Suppressor macrophage treated with lipopolysaccharide for 1 hour (primary cell): ENCODE measurements at places on chromosomes 5 and 9.

DNA sequence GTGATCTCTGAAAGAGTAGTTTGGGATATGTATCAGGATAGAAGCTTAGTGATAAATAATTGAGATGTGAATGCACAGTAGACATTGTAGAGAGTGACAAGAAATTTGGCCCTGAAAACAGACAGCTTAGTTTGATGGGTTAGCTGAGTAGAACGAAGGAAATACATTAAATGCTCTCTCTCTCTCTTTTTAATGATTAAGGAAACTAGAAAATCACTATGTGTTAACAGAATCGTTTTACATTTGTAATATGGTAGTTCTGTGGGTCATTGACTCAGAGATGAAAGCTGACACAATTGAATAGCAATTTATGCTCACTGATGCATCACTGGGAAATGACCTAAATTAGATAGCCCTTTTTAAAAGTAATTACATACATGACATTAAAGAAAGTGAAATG is 739.8 kb upstream of the PTPRD start:
- no peak for DNase-seq

DNA sequence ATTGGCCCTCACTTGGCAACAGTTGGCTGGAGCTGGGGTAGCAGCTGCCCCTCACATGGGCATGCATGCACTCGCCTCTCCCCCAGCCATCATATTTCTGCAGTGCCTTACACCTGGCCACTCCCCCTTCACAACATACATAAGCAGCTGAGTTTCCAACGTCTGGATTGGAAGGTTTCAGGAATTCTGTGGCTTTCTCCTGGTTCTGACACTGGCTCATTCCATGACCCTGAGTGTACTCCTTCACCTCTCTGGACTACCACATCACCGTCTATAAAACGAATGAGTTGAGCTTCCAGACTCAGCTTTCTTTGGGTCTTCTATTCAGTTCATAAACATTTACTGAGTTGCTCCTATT is 84.3 kb downstream of the GALNT10 start:
- no peak for DNase-seq

DNA sequence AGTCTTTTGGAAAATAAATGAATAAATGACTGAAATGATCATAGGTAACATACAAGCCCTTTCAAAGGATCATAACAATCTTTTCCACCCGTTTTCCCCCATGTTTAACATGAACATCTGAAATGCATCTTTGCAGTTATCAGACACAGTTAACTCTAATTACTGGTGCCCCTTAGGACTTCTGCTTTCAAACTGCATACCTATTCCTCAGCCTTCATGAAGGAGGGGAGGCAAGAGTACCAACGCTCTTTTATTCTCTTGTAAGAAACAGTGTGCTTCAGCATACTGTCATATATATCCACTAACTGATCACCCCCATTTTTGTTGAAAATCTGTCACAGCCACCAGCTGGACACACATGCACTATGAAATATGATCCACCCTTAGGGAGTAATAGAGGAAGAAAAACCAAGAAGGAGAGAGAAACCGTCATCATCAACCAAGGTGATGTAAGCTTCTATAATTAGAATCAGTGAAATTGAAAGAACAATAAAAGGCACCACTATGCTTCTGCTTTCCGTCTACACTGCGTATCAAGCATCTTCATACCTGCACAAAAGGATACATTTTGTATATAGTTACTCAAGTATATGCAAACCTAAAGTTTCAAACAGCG is 98.7 kb downstream of the RAPGEF6 start:
- peak; percentile 59 for DNase-seq

DNA sequence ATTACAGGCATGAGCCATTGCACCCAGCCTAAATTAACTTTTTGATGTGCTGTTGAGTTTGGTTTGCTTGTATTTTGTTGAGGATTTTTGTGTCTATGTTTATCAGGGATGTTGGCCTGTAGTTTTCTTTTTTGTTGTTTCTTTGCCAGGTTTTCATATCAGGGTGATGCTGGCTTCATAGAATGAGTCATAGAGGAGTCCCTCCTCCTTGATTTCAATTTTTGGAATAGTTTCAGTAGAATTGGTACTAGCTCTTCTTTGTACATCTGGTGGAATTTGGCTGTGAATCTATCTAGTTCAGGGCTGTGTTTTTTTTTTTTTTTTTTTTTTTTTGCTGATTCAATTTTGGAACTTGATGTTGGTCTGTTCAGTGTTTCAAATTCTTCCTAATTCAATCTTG is 1164.3 kb upstream of the DMAC1 start:
- no peak for DNase-seq

GRCh38 chr9:107782381-107782780 is 292.8 kb upstream of the KLF4 start:
- peak; percentile 46 for DNase-seq

DNA sequence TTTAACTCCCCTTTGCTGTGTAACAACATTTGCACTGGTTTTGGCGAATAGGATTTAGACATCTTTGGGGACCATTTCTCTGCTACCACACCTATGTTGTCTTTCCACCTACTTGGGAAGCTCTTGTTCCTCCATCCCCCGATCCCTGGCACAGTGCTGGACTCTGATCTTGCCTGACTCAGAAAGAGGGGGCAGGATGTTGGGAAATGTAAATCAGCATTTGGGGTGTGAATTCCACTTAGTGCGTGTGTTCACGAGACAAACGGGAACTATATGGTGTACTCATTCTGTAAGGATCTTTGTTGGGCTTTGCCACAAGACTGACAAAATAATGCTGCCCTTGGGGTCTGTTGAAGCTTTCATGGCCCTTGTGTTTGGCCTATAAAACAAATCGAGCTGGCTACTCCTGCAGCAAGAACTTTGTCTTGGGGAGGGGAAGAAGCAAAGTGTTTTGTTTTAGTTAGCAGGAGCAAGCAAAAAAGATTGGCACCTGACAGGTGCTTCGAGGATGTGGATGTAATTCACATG is 18.5 kb downstream of the TMEM268 start:
- no peak for DNase-seq

DNA sequence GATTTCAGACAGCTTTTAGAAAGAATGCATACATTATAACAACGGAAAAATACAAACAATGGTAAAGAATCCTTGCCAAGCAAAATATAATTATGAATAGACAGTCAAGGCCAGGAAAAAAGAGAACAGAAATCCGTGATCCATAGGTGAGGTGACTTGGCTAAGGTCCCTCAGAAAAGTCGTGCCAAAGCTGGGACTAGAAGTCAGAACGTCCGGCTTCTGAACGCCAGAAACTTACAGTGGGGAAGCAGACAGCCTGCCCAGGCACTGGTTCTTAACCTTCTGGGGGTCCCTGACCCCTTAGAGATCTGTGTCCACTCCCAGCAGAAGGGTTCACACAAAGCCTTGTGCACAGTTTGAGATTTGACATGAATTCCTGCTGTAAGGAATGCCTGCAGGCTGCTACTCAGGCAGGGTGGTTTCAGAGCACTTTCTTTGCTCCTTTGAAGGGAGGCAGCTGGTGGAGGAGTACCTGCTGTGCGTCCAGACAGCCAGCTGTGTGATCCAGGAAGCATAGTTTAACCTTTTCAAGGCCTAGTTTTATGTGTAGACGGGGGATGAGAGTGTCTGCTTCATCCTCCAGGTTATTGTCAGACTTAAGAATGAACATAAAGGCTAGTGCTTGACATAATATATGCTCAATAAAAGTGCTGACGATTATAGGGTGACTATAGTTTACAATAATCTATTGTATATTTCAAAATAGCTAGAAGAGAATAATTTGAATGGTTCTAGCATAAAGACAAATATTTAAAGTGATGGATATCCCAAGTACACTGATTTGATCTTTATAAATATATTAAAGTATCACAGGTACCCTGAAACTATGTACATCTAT is 852 bp downstream of the ARHGEF37 start:
- DNase-seq, result no peak

GRCh38 chr5:92807085-92807484 is 773.9 kb downstream of the NR2F1-AS1 start:
- no peak for DNase-seq

GRCh38 chr9:19160085-19160484 is 32.8 kb upstream of the PLIN2 start:
- DNase-seq, result peak; percentile 38

GRCh38 chr5:102798104-102798785 is 43.1 kb downstream of the PAM start:
- DNase-seq, result no peak

DNA sequence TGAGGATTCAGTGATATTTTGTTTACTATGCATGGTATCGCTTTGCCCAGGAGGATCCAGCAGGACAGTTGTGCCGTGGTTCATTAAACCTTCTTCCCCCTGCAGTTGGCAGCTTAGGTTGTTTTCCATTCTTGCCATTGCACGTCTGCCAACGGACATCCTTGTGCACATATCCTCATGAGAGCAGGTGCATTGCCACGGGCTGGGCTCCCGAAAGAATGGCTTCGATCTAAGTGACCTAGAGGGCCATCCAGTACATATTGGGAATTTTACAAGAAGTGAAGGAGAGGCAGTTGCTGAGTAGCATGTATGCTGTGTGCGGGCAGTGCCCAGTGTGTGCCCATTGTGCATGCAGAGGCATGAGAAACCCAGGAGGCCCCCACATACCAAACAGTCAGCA is 22.1 kb downstream of the HRH2 start:
- no peak for DNase-seq

DNA sequence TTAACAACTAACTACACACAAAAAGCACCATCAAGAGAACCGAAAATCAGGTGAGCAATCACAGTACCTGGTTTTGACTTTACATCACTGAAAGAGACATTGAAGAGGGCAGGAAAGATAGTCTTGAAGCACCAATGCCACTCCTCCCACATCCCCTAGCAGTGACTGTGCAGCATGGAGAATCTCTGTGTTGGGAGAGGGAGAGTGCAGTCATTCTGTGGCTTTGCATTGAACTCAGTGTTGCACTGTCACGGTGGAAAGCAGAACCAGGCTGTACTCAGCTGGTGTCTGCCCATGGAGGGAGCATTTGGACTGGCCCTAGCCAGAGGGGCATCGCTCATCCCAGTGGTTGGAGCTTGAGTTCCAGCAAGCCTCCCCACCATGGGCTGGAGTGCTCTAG is 40.4 kb downstream of the C5 start:
- no peak for DNase-seq

- DNase-seq, result no peak
These were observed 6.4 kb downstream of the ARRDC1 start for GRCh38 chr9:137611623-137612609.

GRCh38 chr5:78005021-78005785 is 229.1 kb upstream of the TBCA start:
- DNase-seq, result peak; percentile 10

- peak; percentile 92 for DNase-seq
These were observed 1.6 kb downstream of the KDM4C start for GRCh38 chr9:6759185-6759977.

GRCh38 chr5:61623401-61624069 is 291.5 kb downstream of the ZSWIM6 start:
- DNase-seq, result peak; percentile 6

GRCh38 chr5:42840842-42841567 is 29.3 kb upstream of the SELENOP start:
- no peak for DNase-seq

GRCh38 chr9:350384-350783 is 135.7 kb downstream of the DOCK8 start:
- DNase-seq, result no peak

DNA sequence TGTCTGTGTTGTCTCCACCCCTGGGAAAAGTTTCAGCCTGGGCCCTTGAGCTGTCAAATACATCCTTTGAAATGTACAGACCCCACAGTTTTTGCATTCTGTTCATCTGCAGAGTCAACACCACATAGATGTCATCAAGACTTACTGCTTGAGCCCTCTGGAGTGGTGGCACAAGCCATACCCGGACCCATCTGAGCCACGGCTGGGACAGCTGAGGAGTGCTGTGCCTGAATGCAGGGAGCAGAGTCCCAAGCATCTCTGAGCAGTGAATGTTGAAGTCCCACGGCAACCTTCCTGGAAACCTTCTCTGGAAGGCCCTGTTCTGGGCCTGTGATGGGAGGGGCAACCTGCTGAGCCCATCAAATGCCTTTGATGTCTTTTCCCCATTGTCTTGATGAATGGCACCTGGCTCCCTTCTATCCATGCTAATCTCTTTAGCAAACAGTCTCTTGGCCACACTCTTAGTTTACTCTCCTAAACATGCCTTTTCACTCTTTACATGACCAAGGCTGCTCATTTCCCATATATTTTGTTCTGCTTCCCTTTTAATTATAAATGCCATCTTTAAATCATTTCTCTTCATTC is 92.5 kb downstream of the ATPSCKMT start:
- no peak for DNase-seq

DNA sequence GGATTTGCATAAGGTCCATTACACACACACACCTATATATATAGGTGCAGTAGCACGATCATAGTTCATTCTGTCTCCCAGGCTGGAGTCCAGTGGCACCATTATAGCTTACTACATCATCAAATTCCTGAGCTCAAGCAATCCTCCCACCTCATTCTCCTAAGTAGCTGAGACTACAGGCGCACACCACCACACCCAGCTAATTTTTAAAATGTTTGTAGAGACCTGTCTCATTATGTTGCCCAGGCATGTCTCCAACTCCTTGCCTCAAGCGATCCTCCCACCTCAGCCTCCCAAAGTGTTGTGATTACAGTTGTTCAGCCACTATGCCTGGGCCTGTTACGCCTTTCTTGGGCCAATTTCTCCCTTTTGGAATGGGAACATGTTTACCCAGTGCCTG is 39.7 kb downstream of the DNAJB5 start:
- DNase-seq, result no peak

- DNase-seq, result peak; percentile 22
These were observed 1.2 kb downstream of the CKS2 start for GRCh38 chr9:89312222-89312571.

- DNase-seq, result no peak
These were observed 209.3 kb downstream of the SPOCK1 start for GRCh38 chr5:137289856-137290255.

GRCh38 chr5:52988335-52989024 is 672 bp upstream of the ITGA2 start:
- DNase-seq, result no peak

DNA sequence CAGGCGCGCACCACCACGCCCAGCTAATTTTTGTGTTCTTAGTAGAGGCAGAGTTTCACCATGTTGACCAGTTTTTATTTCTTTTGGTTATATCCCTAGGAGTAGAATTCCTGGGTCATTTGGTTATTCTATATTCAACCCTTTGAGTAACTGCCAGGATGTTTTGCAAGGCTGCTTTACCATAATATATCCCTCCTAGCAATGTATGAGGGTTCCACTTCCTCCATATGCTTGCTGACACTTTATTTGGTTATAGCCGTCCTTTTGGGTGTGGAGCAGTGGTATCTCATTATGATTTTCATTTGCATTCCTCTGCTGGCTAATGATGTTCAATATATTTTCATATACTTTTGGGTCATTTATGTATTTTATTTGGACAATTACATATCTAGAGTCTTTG is 81.2 kb downstream of the RAB24 start:
- no peak for DNase-seq

- no peak for DNase-seq
These were observed 25.9 kb upstream of the PTAR1 start for GRCh38 chr9:69785757-69786156.

GRCh38 chr9:35826071-35826701 is 2.3 kb downstream of the FAM221B start:
- peak; percentile 70 for DNase-seq

- no peak for DNase-seq
These were observed 19.2 kb upstream of the ERBIN start for GRCh38 chr5:65907135-65907534.

- no peak for DNase-seq
These were observed 14.3 kb downstream of the AFF4 start for GRCh38 chr5:132949136-132949535.
